ENCODE measurements at places on chromosomes 12 and 14.

- DNase-seq, result no peak
Observed at GRCh38 chr14:66745078-66745477, 237.1 kb downstream of the GPHN start.

DNA sequence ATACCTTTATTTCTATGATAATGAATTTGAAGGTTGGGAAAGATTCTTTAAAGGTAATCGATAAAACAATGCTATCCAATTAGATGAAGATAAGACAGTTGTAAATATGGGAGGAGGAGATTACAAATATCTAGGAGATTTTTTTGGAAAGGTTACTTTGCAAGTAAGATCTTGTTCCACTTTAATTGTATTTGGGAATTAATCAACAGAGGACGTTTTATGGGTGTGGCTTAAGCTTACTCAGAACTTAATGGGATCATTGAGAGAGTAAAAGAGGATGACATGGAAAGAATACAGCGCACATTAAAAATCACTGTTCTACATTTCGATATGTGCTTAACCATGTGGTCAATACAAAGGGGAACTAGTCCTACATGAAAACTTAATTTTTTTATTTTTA, 3.5 kb upstream of the LRIG3 start:
- DNase-seq, result no peak

DNA sequence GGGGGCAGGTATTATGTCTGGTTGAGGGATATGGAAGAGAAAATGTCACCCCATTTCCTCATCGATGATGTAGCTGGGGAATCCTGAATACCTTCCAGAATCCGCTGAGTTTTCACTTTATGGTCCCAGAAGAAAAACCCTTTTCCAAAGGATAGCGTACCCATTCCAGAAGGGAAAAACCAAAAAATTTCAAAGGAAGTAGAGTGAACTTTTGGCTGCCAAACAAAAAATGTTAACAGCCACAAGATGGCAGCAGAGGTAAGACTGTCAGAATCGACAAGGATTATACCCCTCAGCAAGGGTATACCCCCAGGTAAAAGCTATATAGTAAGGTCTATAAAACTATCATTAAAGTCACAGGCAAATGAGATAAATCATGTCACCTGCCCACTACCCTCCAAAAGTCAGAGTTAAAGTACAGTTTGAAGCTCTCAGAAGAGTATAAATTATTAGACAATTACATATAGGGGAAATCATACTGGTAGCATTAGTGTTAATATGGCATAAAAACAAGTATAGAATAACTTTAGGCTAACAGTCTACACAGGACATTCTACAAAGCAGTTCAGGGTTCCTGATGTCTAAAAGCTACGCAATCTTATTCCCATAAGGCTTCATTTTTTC, 18.0 kb downstream of the ACIN1 start:
- peak; percentile 48 for DNase-seq

- DNase-seq, result no peak
Observed at GRCh38 chr12:63917864-63918799, 73.6 kb downstream of the SRGAP1 start.

DNA sequence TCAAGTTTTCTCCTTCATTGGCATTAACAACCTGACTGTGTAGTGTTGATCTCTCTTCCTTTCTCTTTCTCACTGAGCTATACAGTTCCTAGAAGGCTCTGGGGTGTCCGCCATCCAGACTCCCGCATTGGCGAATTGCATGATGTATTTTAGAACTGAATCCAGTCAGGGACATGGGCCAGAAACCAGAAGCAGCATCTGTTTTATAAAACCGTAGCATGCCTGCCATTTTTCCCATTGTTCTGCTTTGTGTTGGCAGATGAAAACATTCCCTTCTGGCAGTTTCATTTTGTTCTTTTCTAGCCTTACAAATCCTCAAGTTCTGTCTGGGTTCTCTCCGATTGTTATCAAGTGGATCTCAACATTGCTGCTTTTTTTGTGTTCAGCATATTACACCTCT, 268.3 kb upstream of the SEL1L start:
- DNase-seq, result no peak
